ENCODE measurements at places on chromosomes 13 and 19. TPM values are rescaled to one million over a fixed set of nuclear protein-coding genes. Genes with fewer than 3 reads are reported as not detected.

DNA sequence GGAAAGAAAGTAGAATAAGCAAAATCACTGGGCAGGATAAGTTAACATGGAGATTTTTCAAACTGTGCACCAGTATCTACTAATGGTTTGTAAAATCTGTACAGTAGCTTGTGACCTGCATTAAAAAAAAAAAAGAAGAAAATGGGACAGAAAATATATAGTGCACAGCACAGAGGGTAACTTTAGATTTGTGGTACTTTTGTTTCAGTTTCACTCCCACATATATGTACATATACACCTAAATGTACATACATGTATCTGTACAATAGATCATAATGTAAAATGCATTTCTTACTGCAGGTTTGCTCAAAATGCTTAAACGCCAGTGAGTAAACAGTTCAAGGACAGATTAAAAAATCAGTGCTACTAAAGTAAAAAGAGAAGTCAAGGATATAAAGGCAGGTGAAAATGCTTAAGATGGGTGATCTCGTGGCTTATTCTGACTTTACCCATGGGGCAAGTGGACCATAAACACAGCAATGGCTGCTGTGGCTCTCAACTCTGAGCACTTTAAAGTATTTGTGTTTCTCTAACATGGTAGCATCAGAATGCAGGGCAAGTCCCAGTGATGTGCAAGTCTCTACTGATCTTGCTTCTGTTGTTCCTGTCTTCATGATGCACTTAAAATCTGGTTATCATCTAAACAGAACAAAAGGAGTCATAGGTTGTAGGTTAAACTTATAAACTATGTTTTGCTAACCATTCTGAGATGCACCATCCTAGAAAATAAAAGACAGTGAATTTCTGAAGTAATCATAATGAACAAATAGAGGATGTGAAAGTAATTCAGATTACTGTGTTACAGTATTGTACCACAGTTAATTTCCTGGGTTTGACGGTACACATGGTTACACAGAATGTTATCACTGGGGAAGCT, 112.3 kb downstream of the MIPEP start:
- H3K27ac ChIP-seq: no peak overlapping the region
- no peaks in the 10 kb centered on the region for H3K4me1 ChIP-seq
- DNase-seq: no peak
- peaks cover 23% of the 10 kb centered on the region for H3K36me3 ChIP-seq

GDF15 gene
- total RNA-seq: 19.1 TPM

GRCh38 chr19:10422046-10422461, 1.7 kb downstream of the PDE4A start:
- H3K27me3 ChIP-seq: peaks cover 94% of the 10 kb centered on the region
- H3K27ac ChIP-seq: no peak overlapping the region
- H3K4me3 ChIP-seq: peak overlapping the region; percentile 4
- peaks cover 22% of the 10 kb centered on the region for H3K4me1 ChIP-seq

GRCh38 chr19:49988433-49988832, 27.5 kb upstream of the SIGLEC11 start:
- H3K36me3 ChIP-seq: peaks cover 13% of the 10 kb centered on the region
- no peak overlapping the region for H3K27ac ChIP-seq
- no peaks in the 10 kb centered on the region for H3K4me1 ChIP-seq
- no peak for DNase-seq

CNN1 gene
- 17.4 TPM for total RNA-seq

DNA sequence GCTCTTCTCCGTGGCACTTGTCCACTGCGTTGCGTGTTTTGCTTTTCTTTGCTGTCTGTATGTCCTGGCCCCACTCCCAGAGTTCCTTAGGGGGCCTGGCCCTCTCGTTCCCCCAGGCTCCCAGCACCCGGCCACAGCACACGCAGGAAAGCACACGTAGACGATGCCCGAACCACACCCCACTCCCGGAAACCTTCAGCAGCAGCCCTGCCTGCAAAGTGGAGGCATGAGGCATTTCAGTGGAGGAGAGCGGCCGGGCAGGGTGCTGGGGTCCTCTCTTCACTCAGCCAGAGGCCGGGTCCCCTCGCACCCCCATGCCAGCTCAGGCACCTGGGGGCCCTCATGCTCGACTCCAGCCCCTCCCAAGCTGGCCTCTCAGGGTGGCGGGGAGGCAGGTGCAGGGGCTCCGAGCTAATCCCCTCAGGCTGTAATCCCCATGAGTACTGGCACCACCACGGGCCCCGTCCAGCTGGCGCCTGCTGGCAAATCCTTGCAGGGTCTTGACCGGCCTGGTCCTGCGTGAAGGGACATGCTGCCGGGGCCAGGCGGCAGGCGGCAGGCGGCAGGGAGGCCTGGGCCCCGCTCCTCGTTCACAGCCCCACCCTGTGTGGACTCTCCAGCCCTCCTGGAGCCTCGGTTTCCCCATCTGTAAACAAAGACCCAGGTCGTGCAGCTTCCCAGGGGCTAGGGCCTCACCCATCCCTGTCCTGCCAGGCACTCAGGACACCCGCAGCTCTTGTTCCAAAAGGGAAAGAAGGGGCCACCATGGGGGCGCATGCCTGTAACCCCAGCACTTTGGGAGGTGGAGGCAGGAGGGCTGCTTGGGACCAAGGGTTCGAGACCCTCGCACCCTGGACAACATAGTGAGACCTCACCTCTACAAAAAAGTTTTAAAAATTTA, 7.0 kb downstream of the PIP5K1C start:
- H3K27me3 ChIP-seq: no peaks in the 10 kb centered on the region
- no peak for DNase-seq
- H3K4me1 ChIP-seq: peaks cover 3% of the 10 kb centered on the region
- H3K4me3 ChIP-seq: no peak overlapping the region

BEST2 gene
- total RNA-seq: 4.7 TPM

DNA sequence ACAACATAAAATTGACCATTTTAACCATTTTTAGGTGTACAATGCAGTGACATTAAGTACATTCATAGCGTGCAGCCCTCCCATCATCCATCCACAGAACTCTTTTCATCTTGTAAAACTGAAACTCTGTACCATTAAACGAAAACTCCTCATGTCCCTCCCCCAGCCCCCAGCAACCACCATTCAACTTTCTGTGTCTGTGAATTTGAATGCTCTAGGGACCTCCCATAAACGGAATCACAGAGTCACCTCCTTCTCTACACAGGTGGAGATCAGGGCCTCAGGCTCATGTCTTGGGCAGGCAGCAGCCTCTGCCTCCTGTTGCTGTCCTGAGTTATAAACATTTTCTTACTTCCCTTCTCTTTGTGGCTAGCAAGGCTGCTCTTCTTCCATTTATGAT, 7.3 kb upstream of the CCNE1 start:
- peak overlapping the region; percentile 21 for H3K27ac ChIP-seq
- H3K4me3 ChIP-seq: no peak overlapping the region
- peaks cover 5% of the 10 kb centered on the region for H3K27me3 ChIP-seq
- H3K36me3 ChIP-seq: no peaks in the 10 kb centered on the region
- H3K4me1 ChIP-seq: peaks cover 13% of the 10 kb centered on the region

DNA sequence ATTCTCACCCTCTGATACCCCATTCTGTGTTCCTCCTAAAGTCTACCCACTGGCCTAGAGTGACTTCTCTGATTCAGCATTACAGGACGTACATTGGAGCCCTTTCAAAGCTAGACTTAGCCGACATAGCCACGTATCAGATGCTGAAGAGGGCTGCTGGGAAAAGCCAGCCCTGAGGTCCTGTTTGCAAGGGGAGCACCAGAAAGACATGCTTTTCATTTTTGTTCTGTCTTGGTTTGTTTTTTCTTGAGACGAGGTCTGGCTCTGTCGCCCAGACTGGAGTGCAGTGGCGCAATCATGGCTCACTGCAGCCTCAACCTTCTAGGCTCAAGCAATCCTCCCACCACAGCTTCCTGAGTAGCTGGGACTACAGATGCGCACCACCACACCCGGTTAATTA, 6.3 kb upstream of the ZSWIM4 start:
- no peaks in the 10 kb centered on the region for H3K27me3 ChIP-seq
- H3K27ac ChIP-seq: no peak overlapping the region
- H3K4me1 ChIP-seq: peaks cover 9% of the 10 kb centered on the region
- H3K36me3 ChIP-seq: no peaks in the 10 kb centered on the region
- H3K4me3 ChIP-seq: no peak overlapping the region
- DNase-seq: no peak

- no peak overlapping the region for H3K27ac ChIP-seq
- peaks cover 52% of the 10 kb centered on the region for H3K36me3 ChIP-seq
- no peak overlapping the region for H3K4me3 ChIP-seq
- no peaks in the 10 kb centered on the region for H3K27me3 ChIP-seq
Observed at GRCh38 chr13:58949646-58950045, 1214.1 kb downstream of the DIAPH3 start.

- H3K36me3 ChIP-seq: no peaks in the 10 kb centered on the region
- H3K27me3 ChIP-seq: peaks cover 12% of the 10 kb centered on the region
- H3K27ac ChIP-seq: no peak overlapping the region
- DNase-seq: no peak
- peaks cover 49% of the 10 kb centered on the region for H3K4me1 ChIP-seq
Observed at GRCh38 chr19:41545547-41545946, 30.4 kb upstream of the CEACAM21 start.
